ENCODE measurements at places on chromosomes 11 and 22. TPM values are rescaled to one million over a fixed set of nuclear protein-coding genes. Genes with fewer than 3 reads are reported as not detected.

DNA sequence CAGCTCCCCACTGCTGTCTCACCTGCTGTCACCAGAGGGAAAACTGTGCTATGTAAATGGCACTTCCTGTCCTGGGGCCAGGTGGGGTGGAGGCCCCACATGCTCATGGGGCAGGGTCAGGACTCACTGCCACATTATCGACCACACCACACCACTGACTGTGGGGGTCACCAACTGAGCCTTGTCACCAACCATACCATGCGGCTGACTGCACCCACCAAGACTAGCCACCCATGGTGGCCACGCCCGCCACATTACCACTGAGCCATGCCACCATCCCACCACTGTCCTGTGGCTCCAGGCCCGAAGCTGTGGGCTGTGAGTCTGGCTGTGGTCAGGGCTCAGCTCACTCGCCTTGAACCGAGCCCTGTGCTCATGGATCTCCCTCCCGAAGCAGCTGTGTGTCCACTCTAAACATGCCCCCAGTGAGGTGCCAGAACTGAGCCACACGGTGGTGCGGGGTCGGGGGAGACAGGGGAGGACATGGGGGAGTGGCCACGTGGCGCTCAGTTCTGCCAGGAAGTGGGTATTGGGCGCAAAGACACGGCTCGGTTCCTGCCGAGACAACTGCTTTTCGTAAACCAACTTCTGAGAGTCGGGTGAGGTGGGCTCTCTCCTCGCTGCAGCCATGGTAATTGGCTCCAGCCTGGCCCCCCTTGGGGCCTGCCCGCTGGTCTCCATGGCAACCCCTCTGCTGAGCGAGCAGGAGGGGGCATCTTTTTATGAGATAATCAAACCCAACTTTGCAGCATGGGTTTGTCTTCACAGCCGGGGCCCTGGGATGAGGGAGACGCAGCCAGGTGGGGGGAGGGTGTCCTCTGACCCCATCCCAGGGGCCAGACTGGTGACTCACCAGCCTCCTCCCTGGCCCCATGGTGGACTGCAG is 23.2 kb downstream of the RTN4R start:
- peak; percentile 30 for DNase-seq

CECR2 gene
- total RNA-seq, result 0.53 TPM

- peak; percentile 41 for DNase-seq
Measured at GRCh38 chr11:33160136-33160535, 1.1 kb downstream of the CSTF3 start.

- DNase-seq, result no peak
Measured at GRCh38 chr22:48068323-48068885, 1306.0 kb downstream of the TBC1D22A start.

C11orf52 gene
- total RNA-seq, result not detected

DNA sequence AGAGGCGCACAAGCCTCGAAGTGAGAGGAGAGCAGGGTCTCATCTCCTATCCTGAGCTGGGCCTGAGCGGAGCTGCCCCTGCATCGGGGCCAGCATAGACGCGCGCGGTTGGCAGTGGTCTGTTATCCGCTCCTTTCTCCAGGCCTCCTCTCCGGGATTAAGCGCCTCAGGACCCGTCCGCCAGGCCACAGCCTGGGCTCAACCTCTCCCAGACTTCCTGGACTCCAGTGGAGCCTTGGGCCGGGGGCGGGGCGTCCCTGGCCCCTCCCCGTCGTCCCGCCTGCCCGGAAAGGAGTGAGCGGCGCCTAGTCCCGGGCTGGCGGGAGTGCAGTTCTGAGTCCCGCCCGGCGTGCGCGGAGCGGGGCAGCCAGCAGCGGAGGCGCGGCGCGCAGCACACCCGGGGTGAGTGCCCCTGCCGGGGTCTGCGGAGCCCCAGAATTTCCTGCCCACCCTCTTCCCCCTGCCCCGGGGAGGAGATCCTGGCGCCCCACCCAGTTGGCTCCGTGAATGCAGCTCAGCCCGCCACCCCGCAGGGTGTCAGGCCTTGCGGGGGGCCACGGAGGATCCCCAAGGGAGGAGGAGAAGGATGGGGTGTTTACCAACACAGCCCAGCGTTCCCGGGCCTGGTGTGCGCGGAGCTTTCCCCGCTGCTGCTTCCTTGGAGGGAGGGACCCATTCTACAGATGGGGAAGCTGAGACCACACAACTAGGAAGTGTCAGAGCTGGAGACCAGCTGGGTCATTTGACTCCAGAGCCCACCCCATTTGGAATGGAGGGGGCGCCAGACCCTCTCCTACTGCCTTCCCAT is at the start of gene TCIRG1:
TSS of gene TCIRG1 (plus strand) at position 308 of the 808 bp plus-strand sequence. CDS start 2,247 bp downstream, outside the sequence.
- peak; percentile 77 for DNase-seq

GRCh38 chr11:58058276-58059006 is 27.7 kb downstream of the OR6Q1 start:
- DNase-seq, result no peak

MS4A14 gene
- total RNA-seq, result 0.18 TPM

GRCh38 chr11:126476266-126476924 is 120.9 kb downstream of the ST3GAL4 start:
- DNase-seq, result no peak

DNA sequence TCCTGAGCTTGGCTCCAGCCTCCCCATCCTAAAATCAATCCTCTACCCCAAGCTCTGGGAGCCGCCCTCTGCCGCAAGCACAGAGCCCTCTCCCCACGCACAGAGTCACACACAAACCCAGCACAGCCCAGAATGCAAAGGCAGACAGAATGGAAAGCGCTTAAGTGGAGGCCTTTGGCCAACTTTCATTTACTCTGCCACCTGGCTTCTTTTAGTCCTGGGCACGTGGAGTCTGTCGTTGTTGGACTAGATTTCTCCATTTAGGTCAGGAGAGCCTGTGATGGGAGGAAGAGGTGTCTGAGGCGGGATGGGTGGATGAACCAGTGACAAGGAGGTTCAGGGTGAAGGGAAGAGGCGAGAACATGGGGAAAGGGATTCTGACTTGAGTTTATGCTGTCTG is 191.7 kb downstream of the DSCAML1 start:
- DNase-seq, result no peak

OR10A2 gene
- total RNA-seq, result not detected

KCNQ1OT1 gene
- 3.4 TPM for total RNA-seq

DNA sequence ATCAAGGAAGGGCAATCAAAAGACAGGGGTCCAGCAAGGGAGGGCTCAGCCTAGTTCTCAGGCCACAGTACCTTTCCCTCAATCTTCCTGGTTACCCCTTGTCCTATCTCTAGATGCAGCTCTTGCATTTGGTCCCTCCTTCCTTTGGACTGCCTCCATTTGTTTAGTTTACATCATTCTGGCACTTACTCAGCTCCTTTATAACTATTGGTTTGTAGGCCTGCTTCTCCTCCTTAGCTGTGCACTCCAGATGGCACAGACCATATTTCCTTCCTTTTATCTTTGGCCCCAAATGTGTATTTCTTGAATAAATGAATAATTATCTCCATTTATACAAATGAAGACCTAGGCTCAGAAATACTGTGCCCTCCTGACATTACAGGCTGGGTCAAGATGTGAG is 92.3 kb upstream of the AMOTL1 start:
- no peak for DNase-seq

- DNase-seq, result no peak
Measured at GRCh38 chr11:133531971-133532651, at the start of gene OPCML. TSS of gene OPCML (minus strand) at chr11:133532501.

DNA sequence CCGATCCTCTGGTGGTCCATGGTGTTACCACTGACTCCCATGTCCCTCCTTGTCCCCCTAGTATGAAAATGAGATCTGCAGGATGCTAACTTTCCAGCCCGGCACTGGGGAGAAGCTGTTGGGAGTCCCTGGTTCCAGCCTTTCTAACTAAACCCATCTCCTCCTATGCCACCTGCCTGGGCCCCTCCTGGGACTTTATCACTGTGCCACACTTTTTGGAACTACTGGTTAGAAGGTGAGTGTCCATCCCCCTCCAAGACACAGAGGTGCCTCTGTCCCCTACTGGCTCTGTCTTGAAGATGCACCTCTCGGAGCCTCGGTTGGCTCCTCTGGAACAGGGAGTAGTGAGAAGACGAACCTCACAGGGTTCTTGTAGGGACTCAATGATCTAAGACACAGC is at the start of gene RGL4:
TSS of gene RGL4 (plus strand) at position 301 of the 400 bp plus-strand sequence. CDS start 1,018 bp downstream, outside the sequence.
- DNase-seq, result no peak

NRGN gene
- 15.3 TPM for total RNA-seq

DNA sequence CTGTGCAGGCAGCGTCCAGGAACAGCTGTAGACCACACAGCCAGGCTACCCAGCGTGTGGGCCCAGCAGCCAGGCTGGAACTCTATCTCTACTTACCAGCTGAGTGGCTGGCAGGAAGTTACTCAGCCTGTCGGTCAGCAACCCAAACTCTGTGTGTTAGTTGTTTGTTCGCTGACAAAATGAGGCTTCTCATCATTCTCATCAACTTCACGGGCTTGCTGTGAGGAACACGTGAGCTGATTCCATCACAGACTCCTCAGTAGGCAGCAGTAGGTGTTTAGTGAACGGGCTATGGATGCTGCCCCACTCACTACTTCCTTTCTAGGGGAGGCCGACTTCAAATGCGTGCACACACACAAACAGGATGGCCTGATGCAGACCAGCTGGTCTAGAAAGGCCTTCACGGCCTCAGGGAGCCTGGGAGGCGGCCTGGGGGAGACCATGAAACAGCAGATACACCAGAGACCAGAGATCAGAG is 830 bp upstream of the SPDYC start:
- DNase-seq, result peak; percentile 48

TIMM10B gene
- total RNA-seq, result 49.9 TPM

- DNase-seq, result no peak
Measured at GRCh38 chr11:88344869-88345268, 7.3 kb upstream of the CTSC start.

Data from OCI-LY7 (cell line).